ENCODE measurements at places on chromosomes 6 and 20. TPM values are rescaled to one million over a fixed set of nuclear protein-coding genes. Genes with fewer than 3 reads are reported as not detected.

DNA sequence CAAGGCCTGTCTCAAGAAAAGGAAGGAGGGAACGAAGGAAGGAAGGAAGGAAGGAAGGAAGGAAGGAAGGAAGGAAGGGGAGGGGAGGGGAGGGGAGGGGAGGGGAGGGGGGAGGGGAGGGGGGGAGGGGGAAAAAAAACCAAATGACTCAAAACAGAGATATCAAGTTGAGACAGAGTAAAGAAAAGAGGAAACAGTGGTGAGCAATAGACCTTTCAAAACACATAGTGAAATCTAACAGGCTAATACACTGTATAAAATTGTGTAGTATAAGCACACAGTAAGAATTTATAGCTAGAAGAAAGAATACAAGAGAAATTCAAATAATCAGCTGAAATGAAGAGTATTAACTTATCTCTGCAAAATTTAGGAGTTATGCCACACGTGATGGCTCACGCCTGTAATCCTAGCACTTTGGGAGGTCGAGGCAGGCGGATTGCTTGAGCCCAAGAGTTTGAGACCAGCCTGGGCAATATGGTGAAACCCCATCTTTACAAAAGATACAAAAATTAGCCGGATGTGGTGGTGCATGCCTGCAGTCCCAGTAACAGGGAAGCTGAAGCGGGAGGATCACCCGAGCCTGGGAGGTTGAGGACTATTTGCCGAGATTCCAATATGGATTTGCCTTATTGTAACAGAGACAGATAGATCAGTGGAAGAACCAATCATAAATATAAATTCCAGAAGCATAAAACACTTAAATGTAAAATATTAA lies 123.2 kb downstream of the PRND start:
- DNase-seq = no peak

GRCh38 chr20:24448170-24448569 lies 21.3 kb upstream of the SYNDIG1 start:
- no peak for DNase-seq

GRCh38 chr6:168437751-168438150 lies 3.2 kb upstream of the SMOC2 start:
- DNase-seq = no peak

DNA sequence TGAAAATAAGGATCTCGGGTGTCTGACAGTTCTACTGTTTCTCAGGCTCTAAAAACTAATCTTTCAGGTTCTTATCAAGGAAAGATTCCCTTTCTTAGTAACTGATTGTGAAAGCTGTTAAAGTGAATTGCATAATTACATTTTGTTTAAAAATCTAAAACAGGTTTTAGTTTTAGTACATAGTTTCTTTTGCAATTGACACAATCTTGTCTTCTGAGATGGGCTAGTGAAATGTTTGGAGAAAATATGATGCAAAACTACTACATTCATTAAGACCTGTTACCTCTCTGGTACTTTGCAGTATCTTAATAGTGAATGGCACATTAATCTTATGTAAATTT lies 298.4 kb downstream of the UTRN start:
- no peak for DNase-seq

Gene SRMS
- not detected for total RNA-seq

Measured in neural crest cell (in vitro differentiated cells).